ENCODE measurements at places on chromosomes 3 and 15. TPM values are rescaled to one million over a fixed set of nuclear protein-coding genes. Genes with fewer than 3 reads are reported as not detected.

The CLDN16 gene
- polyA plus RNA-seq: not detected

The CYP1A2 gene
- not detected for polyA plus RNA-seq

The CPN2 gene
- polyA plus RNA-seq: not detected

The APOD gene
- polyA plus RNA-seq: 38.2 TPM

The TNFAIP8L3 gene
- polyA plus RNA-seq: not detected

The STX19 gene
- polyA plus RNA-seq: 38.6 TPM

The SLC22A14 gene
- 0.78 TPM for polyA plus RNA-seq

The PPP1R14D gene
- polyA plus RNA-seq: not detected

The ZNF774 gene
- 2.7 TPM for polyA plus RNA-seq

The SLC2A2 gene
- polyA plus RNA-seq: 0.09 TPM

The XCR1 gene
- not detected for polyA plus RNA-seq

The GOLGA6B gene
- polyA plus RNA-seq: not detected

The WDR93 gene
- 0.39 TPM for polyA plus RNA-seq

The TNNC1 gene
- polyA plus RNA-seq: 0.71 TPM

The IGDCC3 gene
- polyA plus RNA-seq: not detected

The RGMA gene
- 0.31 TPM for polyA plus RNA-seq

The NPAP1 gene
- 0.47 TPM for polyA plus RNA-seq

The ZBTB38 gene
- polyA plus RNA-seq: 116 TPM

The CCR5 gene
- not detected for polyA plus RNA-seq

The DHFR2 gene
- 3.6 TPM for polyA plus RNA-seq

The CFAP91 gene
- 17.1 TPM for polyA plus RNA-seq

The SKOR1 gene
- 26.2 TPM for polyA plus RNA-seq
